ENCODE measurements at places on chromosomes 12 and 14.

DNA sequence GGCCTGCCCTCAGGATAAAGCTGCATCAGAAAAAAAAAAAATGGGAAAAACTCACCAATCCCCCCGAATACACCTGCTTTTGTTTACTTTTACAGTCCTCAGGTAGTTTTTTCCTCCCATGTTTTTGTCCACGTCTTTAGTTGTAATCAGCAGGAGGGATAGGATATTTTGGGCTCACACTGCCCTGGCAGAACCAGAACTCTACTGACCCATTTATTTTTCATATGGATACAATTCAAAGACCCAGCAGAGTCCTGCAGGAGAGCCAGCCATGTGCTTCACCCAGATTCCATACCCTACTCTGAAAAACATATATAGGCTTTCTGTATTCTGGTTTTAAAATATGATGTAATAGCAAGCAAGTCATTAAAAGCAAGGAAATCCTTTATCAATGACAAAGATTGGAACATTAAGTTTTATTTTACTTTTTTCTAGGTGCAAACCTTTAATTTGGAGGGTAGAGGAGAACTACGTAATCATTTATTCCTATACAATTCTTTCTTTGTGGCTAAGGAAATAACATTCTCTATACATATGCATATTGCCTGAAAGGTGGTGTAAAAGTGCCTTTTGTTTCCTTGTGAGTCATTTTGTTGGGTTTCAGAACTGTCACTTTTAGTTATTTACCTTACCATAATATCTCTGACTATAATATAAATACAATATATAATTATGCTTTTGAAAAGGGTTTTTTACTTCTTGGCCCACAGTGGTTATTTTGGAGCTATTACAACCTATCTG lies 19.1 kb downstream of the DACT1 start:
- no peaks in the 10 kb centered on the region for H3K36me3 ChIP-seq
- H3K4me1 ChIP-seq = no peaks in the 10 kb centered on the region
- H3K4me3 ChIP-seq = no peak overlapping the region
- H3K27me3 ChIP-seq = no peaks in the 10 kb centered on the region
- H3K27ac ChIP-seq = no peak overlapping the region

DNA sequence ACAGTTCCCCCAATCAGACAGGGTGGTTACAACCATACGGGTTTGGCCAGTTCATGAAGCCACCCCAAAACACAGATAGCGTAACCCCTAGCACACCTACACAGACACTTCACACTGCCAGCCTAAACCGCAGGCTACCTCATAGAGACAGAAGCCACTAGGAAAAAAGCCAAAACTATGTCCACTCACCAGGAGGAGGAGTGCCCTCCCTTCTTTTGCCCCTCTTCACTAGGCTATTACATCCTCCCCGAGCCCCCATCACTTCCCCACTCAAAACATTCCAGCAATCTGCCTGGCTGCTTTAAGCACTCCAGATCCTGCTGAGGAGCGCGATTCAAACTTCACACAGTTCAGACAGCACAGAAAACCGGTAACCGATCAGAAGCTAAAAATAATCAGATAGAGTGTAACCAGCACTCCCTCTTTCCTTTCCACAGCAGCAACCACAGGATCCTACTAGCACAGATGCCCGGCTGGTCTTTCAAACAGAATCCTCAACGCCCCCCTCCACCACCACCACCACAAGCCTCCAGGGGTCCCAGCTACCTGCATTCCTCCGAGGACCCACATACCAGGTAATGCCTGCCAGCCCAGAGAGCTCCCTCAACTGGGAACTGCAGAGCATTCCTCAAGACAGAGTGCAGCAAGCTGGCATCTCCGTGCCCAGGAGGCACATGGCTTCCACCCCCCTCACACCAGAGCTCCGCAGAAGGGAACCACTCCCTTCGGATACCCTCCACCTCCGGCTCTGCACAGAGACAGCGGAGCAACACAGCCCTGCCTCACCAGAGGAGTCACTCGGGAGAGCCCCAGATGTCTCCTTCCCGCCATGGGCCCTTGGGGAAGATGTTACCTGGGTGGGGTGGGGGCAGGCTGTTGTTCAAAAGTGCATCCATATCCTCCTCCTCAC lies 1.5 kb downstream of the CHD4 start:
- H3K4me1 ChIP-seq = peaks cover 23% of the 10 kb centered on the region
- peak overlapping the region; percentile 78 for H3K4me3 ChIP-seq
- H3K36me3 ChIP-seq = peaks cover 14% of the 10 kb centered on the region
- H3K27me3 ChIP-seq = no peaks in the 10 kb centered on the region
- H3K27ac ChIP-seq = peak overlapping the region; percentile 94

- H3K36me3 ChIP-seq = no peaks in the 10 kb centered on the region
- H3K27ac ChIP-seq = no peak overlapping the region
- no peak for DNase-seq
- no peaks in the 10 kb centered on the region for H3K27me3 ChIP-seq
- no peak overlapping the region for H3K4me3 ChIP-seq
- no peaks in the 10 kb centered on the region for H3K4me1 ChIP-seq
Observed at GRCh38 chr12:98697209-98697608, 52.1 kb downstream of the APAF1 start.

DNA sequence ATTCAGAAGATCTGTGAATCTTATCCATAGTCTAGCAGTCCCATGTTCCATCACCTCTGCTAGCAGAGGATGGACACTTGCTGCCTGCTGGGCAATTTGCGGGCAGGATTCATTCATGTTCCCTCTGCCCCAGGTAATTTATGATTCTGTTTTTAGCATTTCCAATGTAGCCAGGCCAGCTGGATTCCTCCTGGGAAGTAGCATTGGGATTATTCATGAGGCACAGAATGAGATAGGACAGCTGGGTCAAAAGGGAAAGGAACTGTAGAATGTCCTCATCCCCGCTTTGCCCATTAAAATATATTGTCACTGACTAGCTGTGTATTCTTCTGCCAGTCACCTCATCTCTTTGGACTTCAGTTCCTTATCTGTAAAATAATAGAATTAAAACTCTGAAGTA lies 68.7 kb downstream of the SLC35F4 start:
- H3K4me3 ChIP-seq = no peak overlapping the region
- H3K4me1 ChIP-seq = no peaks in the 10 kb centered on the region
- H3K27ac ChIP-seq = no peak overlapping the region
- no peaks in the 10 kb centered on the region for H3K36me3 ChIP-seq
- DNase-seq = no peak
- H3K27me3 ChIP-seq = no peaks in the 10 kb centered on the region

- no peaks in the 10 kb centered on the region for H3K36me3 ChIP-seq
- H3K27me3 ChIP-seq = no peaks in the 10 kb centered on the region
- H3K4me3 ChIP-seq = no peak overlapping the region
- no peak overlapping the region for H3K27ac ChIP-seq
- DNase-seq = no peak
- no peaks in the 10 kb centered on the region for H3K4me1 ChIP-seq
Observed at GRCh38 chr12:75836533-75836932, 195.0 kb downstream of the PHLDA1 start.

DNA sequence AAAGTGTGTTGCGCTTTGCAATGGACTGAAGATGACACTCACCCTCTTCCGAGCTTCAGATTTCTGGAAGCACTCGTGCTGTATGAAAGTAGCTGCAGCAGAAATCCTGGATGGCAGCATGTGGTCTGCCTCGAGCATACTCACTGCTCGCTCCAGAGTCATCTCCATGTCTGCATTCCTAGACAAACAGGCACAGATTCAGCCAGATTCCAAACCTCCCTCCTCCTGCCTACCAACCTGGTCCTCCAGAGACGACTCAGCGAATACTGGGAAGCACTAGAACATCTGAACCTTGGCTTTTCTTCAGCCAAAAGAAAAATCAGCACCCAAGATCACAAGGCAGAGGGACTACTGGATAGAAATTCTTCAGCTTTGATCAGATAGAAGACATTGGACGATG lies 27.7 kb downstream of the PKP2 start:
- DNase-seq = no peak
- no peaks in the 10 kb centered on the region for H3K27me3 ChIP-seq
- H3K27ac ChIP-seq = no peak overlapping the region
- H3K4me3 ChIP-seq = no peak overlapping the region
- no peaks in the 10 kb centered on the region for H3K4me1 ChIP-seq
